Stimulated activated CD8-positive, alpha-beta memory T cell treated with anti-CD3 and anti-CD28 coated beads, Interleukin-12 subunit alpha, Interleukin-12 subunit beta, amount 100 ng/mL, for 1 hour (primary cell): ENCODE measurements at places on chromosomes 2 and 18.

DNA sequence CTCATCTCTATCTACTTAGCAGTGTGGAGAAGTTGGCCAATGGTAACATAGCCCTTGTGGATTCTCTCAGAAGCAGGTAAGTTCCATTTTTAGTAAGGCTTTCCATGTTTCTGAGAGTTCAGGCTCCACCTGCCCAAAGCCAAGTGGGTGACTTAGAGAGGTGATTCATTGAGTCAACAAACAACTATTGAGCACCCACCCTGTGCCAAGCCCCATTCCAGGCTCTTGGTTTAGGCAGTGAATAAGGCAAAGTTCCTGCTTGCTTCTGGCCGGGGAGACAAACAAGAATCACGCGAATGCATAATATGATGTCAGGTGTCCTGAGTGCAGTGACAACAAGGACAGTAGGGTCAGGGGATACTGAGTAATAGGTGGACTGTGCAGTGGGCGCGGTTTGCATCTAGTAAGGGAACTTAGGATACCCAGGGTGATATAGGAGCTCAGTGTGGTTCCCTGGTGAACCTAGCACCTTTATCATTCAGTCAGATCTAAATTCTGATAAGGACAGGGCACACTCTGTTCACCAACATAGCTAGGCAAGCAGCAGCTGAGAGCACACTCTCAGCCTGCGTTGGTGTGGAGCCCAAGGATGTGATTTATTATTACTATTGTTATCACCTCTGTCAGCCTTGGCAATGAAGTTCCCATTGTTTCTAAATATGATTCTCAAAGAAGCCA, 31.7 kb upstream of the KCTD1 start:
- no peak for DNase-seq

DNA sequence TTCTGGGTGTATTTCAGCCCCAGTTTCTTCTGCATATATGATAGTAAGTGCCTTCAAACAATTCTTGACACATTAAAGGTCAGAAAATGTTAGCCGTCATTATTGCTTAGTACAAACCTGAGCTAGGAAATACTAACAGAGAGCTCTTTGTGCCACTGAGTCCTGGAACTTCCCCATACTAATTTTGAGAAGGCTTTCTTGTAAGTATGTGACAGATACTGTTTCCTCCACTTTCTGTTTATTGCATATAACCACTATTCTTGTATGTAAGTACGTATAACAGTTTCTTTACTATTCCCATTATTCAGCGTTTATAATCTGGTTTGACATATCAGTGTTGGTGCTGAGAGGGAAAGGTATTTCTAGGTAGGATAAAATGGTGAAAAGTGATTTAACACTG, 9.8 kb downstream of the PPP1CB start:
- no peak for DNase-seq

GRCh38 chr2:151975460-151976414, 123.1 kb downstream of the CACNB4 start:
- DNase-seq: no peak

GRCh38 chr18:61597316-61597715, 264.1 kb downstream of the CDH20 start:
- no peak for DNase-seq

GRCh38 chr2:14123436-14124103, 508.9 kb upstream of the LRATD1 start:
- no peak for DNase-seq

- no peak for DNase-seq
Observed at GRCh38 chr2:65072181-65072970, 16.2 kb downstream of the CEP68 start.

GRCh38 chr2:34534761-34535160, 935.7 kb upstream of the FAM98A start:
- DNase-seq: no peak

DNA sequence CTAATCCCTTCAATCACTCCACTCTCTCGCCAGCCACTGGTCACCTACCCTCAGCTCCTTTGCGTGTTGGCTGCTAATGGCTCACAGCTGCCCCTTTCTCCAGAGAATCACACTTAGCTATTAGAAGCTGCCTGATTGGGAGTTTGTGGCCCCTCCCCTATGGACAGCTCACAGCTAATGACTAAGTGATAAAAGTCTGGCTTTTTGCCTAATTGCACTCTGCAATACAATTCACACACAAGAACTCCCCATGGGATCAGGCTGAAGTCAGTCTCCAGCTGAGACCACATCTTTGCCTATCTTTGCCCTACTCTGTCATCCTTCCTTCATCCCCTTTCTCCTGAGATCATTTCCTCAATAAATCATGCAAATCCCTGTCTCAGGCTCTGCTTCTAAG, 701.9 kb upstream of the RAB6C start:
- DNase-seq: no peak

DNA sequence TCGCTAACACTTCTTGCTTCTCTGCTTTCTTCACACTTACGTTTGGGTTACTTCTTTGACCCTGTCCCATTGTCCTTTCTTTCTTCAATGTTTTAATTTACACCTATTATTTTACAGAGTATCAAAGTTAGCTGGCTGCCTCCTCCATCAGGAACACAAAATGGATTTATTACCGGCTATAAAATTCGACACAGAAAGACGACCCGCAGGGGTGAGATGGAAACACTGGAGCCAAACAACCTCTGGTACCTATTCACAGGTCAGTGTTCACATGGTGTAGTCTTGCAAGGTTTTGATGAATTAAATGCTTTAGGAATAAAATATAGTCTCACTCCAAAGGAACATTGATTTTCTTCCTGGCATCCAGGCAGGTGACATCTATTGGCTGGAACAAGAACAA, 919.0 kb downstream of the MBD2 start:
- no peak for DNase-seq

DNA sequence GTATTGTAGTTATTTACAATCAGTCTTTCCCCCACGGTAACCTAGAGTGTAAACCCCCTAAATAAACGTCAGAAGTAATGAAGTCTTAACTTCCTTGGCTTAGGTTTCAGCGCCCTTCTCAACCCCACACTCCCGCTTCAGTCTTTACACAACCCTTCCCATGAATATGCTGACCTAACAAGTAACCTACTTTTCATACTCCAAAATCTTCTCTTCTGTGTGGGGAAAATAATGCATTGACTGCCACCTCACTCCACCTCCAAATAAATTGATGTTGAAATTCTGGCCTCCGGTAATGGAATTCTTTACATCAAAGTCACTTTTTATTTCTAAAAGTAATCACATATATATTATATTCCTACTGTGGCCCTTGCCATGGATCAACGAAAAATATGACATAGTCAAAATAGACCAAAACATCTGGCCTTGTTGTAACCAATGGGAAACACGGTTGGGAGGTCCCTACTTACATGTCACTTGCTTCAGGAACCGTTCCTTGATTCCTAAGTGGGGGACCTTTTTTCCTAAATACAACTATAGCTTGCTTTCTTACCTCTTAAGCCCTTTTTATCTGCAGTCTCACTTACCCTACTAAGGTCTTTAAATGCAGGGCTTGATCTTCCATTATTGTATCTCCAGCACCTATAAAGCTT, 961 bp downstream of the GEN1 start:
- no peak for DNase-seq
